Mucosa of gallbladder (tissue), 1 donor: ENCODE measurements at places on chromosomes 7 and 10.

DNA sequence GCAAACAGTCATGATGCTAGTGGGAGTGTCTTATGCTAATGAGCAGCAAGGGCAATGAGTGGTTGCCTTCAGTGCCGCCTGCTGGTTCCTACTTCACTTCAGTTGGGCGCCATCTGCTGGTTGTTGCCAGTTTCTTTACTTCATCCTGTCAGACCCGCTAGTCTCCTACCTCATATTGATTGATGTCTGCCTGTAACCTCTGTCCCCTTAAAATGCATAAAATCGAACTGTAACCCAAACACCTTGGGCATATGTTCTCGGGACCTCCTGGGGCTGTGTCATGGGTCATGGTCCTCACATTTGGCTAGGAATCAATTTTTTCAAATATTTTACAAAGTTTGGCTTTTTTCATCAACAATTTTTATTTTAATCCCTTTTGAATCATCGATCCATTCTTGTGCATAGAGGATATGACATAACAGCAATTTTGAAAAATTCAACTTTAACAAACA, 62.8 kb upstream of the C7orf33 start:
- peak; percentile 73 for DNase-seq

DNA sequence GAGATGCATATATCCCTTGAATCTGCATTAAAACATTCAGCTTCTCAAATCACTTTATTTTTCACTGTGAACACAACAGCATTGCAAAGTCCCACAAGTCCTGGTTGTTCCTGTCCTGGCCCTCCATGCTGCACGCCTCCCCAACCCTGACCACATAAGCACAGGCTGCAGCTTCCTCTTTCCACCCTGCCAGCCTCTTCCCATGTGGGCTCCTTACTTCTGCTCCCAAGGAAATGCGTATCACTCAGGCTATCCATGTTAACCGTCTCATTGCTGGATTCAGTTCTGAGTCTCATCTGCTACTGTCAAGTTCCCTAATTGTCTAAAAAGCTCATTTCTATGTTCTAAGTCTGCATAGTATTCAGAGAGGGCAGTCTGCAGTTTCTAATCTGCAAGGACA, 89.7 kb upstream of the ZPBP start:
- DNase-seq = no peak

GRCh38 chr7:50412973-50413372, 37.2 kb downstream of the FIGNL1 start:
- DNase-seq = no peak

GRCh38 chr7:3117488-3118231, 74.0 kb upstream of the CARD11 start:
- no peak for DNase-seq

GRCh38 chr10:16843252-16843870, 26.1 kb upstream of the RSU1 start:
- DNase-seq = no peak

DNA sequence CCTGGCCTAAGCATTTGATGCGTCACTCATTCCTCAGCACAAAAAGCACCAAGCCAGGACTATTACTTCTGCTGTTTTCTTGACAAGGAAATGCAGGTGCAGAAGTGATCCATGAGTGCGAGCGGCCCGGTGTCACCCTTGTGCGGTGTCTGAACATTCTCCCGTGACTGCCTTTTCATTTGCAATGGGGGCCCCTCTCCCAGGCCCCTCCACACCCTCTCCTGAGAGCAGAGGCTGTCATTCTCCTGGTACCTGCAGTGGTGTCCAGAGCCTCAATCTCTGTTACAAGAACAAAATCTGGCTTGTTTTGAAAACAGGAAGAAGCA, 213.1 kb downstream of the DIP2C start:
- DNase-seq = no peak

GRCh38 chr7:150351587-150352194, 10.3 kb upstream of the RARRES2 start:
- no peak for DNase-seq

GRCh38 chr7:156523447-156524048, 117.0 kb upstream of the RNF32 start:
- no peak for DNase-seq

DNA sequence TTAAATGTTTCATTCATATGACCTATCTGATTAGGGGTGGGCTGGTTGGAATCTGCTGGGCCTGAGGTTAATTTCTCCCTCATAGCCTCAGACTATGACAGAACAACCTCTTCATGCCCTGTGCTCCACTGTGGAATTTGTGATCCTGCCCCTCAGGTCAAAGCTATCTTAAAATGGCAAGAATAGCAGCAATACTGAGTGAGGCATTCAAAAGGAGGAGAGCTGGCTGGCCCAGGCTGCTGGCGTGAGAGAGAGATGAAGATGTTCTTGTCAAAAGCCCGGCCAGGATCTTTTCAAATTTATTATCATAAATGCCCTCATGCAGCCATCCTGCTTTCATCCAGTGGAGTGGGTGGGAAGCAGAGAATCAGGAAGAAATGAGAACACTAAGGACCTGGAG, 41.8 kb upstream of the PLCE1 start:
- no peak for DNase-seq

DNA sequence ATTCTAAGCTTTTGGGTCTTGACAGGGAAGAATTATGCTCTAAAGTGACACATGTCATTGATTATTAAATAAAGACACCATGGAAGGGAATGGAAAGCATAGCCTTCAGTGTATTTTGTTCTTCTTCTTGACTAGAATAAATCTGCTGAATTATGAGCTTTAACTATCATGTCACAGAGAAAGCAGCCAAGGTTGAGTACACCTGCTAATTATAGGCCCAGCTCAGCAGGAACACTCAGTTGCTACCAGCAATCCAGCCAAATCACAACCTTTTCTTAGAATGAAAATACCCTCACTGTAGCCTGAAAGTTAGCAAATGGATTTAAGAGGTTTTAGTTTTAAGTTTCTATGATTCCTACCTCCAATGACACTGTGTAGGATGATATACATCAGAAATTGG, 225.3 kb upstream of the RHOBTB1 start:
- no peak for DNase-seq

DNA sequence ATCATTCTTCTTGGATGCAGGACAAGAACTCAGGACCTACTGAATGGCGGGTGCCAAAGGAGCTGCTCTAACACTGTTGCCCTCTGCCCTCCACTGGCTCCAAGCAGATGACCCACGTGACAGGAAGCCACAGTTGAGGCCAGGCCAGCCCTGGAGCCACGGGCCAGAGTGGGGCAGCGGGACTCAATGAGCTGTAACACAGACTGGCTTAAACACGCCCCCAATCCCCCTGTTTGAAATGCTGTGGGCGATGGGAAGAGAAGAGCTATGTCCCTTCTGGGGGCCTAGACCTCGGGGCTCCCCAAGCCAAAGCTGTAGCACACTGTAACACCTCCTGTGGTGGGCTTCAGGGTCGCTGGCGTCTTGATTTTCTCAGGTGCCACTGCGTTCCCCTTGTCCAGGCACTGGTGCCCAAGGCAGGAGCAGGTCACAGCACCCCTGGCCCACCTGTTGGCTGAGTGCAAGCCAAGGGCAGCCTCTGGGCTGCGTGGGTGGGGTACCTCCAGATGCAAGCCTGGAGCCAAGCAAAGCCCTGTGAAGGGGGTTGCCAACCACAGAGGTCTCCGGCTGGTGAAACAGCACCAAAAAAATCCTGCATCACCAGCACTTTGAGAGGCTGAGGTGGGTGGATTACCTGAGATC, 18.6 kb upstream of the ZMIZ2 start:
- DNase-seq = no peak

- no peak for DNase-seq
These were observed 124.5 kb upstream of the KCTD7 start for GRCh38 chr7:66504131-66504530.

- DNase-seq = peak; percentile 20
These were observed 14.0 kb upstream of the PTTG1IP2 start for GRCh38 chr7:90455163-90456030.

- peak; percentile 83 for DNase-seq
These were observed 22.6 kb upstream of the AKR1C3 start for GRCh38 chr10:5071411-5072198.

- peak; percentile 88 for DNase-seq
These were observed 11.6 kb upstream of the HNRNPF start for GRCh38 chr10:43420369-43421200.

DNA sequence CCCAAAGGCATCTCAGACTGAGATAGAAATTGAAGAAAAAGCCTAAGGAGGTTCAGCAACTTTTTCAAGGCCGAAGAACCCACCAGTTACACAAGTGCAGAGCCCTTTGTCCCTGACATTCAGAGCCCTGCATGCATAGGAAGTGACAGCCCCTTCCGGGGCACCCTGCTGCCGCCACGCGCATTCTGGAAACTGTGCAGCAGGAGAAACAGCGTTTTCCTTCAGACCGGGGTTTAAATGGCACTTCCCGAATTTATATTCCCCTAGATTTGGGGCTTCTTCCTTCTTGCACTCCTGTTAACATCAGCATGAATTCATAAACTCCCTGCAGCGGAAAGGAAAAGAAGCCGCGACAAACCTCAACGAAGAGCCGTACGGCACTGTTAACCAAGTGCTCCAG, 190.5 kb upstream of the C7orf33 start:
- DNase-seq = no peak

- DNase-seq = no peak
These were observed 41.6 kb upstream of the PTPRZ1 start for GRCh38 chr7:121831351-121831750.

DNA sequence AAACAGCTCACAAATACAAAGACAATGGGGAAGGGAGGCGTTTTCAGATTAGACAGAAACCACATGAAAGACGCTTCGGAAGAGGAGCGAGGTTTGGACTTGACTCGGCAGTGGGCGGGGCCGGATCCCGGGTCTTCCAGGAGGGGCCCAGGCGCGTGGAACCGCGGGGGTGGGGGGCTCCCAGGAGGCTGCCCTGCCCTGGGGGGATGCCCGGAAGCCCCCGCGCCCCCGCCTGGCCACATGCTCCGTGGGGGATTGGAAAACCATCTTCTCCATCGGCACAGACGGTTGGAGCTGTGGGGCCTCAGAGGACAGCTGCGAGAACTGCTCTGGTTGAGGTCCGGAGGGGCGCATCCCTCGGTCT, 186.0 kb upstream of the SHH start:
- no peak for DNase-seq

DNA sequence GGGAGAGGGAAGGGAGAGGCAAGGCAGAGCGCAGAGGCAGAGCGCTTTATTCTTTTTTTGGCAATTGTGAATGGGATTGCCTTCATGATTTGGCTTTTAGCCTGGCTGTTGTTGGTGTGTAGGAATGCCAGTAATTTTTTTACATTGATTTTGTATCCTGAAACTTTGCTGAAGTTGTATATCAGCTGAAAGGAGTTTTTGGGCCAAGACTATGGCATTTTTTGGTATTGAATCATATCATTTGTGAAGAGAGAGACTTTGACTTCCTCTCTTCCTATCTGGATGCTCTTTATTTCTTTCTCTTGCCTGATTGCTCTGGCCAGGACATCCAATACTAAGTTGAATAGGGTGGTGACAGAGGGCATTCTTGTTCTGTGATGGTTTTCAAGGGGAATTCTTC, 291.3 kb downstream of the REEP3 start:
- no peak for DNase-seq
